ELF-1 (cell line): ENCODE measurements at places on chromosomes 13 and 19.

- DNase-seq: no peak
Observed at GRCh38 chr13:97515643-97516042, 81.7 kb downstream of the RAP2A start.

DNA sequence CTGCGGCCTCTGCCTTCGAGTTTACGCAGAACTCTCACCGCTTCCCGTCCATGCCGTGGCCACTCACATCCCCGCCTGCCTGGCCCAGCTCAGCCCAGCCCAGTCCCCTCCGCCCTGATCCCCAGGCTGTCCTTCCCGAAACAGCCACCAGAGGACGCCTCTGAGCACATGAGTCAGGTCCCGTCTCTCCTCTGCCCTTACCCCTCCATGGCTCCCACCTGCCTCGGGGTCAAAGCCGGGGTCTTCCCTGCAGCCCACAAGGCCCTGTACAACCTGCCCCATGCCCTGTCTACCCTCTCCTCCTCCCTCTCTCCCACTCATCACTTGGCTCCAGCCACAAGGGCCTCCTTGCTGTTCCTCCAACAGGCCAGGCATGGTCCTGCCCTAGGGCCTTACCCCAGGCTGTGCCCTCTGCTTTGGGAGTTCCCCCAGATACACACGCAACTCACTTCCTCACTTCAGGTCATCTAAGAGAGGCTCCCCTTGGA lies 8.1 kb upstream of the SEMA6B start:
- peak; percentile 94 for DNase-seq

- DNase-seq: no peak
Observed at GRCh38 chr13:111490611-111491010, 170.2 kb downstream of the TEX29 start.

- no peak for DNase-seq
Observed at GRCh38 chr19:58407658-58408151, 744 bp upstream of the ZNF584 start.

- DNase-seq: no peak
Observed at GRCh38 chr19:53549340-53549739, 11.4 kb downstream of the ZNF331 start.

GRCh38 chr13:79837741-79838450 lies 356.9 kb downstream of the NDFIP2 start:
- no peak for DNase-seq
